Brain microvascular endothelial cell (primary cell): ENCODE measurements at places on chromosomes 4 and X.
A peak's percentile ranks its signal among the peaks of the same experiment; 100 is the strongest.

- DNase-seq: no peak
These were observed 25.3 kb downstream of the CLNK start for GRCh38 chr4:10659251-10659650.

DNA sequence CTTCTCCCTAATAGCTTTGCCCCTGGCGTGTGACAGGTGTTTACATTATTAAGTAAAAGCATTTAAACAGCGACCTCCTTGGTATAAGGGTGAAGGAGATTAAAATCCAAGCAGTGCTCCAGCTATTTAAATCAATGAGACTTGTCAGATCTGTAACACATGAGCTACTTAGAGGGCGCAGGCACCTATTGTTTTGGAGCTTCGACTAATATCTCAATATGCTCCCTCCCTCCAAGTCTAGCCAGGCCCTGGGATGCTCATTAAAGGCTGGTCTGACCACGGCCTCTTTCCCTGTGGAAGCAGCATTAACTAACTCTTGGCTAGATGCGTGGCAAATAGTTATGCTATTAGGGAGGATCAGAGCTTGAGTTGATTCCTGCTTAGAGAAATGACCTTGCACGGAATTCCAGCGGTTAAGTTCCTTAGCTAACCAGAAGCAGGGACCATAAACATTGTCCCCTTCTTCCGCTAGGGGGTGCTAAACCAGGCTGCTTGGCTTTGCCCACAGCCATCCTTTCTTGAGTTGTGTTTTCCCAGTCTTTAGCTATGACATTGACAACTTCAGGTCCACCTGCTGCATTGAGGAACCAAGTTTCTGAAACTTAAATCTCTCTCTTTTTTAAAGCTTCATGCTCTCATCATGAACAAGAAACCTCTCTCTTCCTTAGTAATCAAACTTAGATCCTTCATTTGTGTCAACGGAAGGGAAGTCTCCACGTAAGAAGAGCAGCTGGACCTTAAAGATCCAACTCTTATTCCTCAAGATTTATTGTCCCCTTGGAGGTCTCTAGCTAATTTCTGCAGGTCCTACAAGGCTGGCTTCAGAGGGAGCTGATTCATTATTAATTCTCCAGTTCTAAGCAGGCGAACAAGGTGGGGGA is 80.7 kb upstream of the IGFBP7 start:
- DNase-seq: peak; percentile 20

- DNase-seq: no peak
These were observed 27.6 kb downstream of the MAP3K15 start for GRCh38 chrX:19487520-19488200.

DNA sequence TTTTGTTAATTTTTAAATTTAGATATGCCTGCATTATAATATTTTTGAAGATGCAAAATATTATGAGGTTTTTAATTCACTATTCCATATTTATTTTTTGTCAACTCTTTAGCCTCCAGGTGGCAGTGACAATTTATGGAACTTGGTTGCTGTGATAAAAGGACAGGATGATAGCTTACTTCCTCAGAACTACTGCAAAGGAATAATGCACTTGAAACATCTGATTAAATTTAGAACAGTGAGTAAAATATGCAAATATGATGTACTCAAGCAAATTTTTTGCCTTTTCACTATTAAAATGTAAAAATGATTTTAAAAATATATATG is 45.1 kb downstream of the SPATA4 start:
- peak; percentile 7 for DNase-seq
